HFF-Myc (cell line): ENCODE measurements at places on chromosomes 5 and 9.

GRCh38 chr5:172713113-172713808, 57.7 kb downstream of the DUSP1 start:
- no peak for DNase-seq

GRCh38 chr5:1519631-1520210, 4.0 kb downstream of the LPCAT1 start:
- DNase-seq, result no peak

- DNase-seq, result no peak
Measured at GRCh38 chr9:133121198-133121914, at the start of gene RALGDS. Gene RALGDS (minus strand): TSS chr9:133121240. CDS start chr9:133121154, 86 bp downstream.

- no peak for DNase-seq
Measured at GRCh38 chr9:106958955-106959657, 96.1 kb downstream of the ZNF462 start.

- no peak for DNase-seq
Measured at GRCh38 chr9:2709645-2710101, 7.6 kb upstream of the KCNV2 start.

DNA sequence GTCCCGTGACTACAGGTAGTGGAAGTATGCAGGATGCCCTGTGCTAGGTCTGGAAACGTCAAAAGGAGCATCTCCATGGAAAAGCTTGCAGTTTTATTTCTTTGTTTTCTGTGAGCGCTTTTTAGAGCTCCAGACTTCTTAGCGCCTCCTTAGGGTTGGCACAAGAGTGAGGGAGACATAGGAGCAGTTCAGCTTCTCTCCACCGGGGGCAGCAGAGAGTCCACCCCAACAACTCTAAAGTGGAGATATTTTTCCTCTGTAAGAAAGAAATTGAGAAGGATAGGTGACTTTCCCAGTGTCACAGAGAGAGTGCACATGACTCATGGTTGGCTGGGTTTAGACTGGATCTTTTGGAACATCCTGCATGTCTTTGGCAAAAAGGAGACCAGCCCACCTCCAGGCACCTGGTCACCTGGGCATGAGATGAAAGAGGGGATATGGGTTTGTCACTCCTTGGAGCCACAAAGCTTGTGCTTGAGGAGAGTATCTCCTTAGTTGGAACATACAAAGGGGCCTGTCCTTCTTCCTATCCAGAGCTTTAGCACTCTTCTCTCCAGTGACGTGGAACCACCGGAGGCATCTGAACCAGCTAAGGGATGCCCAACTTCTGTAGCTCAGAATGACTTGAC, 637.7 kb downstream of the SEMA5A start:
- DNase-seq, result peak; percentile 44

- no peak for DNase-seq
Measured at GRCh38 chr9:90460220-90460619, 182.4 kb downstream of the DIRAS2 start.

DNA sequence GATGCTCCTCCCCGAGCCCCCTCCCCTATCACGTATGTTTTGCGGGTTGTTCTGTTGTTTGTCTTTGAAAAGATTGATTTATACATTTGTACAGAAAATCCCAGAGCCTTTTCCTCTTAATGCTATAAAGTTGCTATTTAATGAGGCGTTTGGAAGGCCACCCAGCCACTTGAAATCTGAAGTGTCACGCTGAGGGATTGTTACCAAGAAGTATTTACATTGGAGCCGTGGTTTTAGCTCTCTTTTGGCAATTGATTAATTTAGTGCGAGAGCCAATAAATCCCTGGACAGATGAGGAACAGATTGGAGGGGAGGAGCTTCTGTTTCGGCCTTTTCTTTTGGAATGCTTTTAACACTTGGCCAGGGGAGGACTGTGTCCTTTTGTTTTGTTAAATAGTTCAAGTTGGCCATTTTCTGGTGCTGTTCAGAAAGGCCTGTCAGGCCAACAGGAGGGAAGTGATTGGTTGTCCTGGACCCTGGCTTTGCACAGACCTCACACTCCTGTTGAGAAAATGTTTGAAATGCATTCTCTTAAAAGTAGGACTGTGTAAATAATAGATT, 250.2 kb downstream of the PDZD2 start:
- DNase-seq, result no peak

DNA sequence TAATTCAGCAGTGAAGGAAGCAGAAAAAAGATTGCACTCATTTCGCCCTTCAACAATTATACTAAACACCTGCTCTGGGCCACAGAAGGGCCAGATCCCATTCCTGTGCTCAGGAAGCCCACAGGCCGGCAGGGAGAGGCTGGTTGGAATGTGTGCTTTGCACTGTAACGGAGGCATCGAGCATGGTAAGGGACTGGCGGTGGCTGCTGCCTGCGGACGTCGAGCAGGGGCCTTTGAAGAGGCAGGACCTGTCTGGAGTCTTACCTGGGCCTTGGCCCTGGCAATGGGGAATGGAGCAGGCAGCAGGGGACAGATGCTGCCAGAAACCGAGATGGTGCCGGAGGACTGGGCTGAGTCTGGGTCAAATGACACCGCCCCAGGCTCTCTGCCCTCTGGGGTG, 97.8 kb downstream of the KCNIP1 start:
- DNase-seq, result no peak

DNA sequence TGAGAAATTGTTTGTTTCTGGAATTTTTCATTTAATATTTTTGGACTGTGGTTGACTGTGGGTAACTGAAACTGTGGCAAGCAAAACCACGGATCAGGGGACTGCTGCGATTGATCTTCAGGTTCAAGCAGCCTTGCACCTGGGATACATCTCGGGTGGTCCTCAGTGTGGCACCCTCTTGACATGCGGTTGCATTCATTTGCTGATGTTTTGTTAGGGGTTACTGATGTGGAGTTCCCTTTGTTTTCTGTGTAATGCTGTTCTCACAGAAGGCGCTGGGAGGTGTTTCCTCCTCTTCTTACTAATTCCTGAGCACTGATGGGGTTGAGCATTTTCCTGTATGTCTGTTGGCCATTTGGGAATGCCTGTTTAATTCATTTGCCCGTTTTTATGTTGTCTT, 60.4 kb downstream of the EHMT1 start:
- DNase-seq, result no peak

DNA sequence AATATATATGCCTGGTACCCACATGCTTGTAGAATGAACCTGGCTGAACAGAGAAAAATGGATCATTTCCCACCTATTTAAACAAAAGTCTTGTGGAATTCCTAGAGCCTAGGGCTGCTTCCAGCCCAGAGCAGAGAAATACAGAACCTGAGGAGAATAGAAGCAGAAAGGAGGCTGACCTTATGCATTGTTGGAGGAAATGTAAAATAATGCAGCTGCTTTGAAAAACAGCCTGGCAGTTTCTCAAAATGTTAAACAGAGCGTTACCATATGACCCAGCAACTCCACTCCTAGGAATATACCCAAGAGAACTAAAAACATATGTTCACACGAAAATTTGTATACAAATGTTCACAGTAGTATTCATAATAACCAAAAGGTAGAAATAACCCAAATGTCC, 15.1 kb downstream of the MAPKAP1 start:
- DNase-seq, result no peak

- no peak for DNase-seq
Measured at GRCh38 chr5:137188566-137188965, 310.6 kb downstream of the SPOCK1 start.

- peak; percentile 48 for DNase-seq
Measured at GRCh38 chr5:79971156-79971555, 19.9 kb downstream of the MTX3 start.

DNA sequence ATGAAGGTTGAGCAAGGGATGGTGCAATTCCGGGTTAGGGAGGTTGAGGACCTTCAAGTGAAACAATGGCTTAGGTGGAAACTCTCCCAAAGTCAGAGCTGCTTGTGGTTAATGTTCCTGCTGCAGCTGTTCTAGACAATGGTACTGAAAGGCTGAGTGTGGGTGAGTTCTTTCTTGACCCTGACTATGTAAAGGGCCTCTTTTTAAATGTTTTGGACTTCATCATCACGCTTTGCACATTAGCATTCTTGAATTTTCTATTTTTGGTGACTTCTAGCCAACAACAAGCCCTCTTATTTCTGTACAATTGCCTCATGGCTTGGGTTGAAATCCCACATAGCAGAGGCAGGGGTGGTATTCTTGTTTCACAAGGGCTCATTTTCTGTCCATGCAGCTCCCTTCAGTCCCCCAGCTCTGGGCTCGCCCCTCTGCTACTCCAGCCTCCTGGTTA, 136.3 kb upstream of the ANKRD55 start:
- DNase-seq, result no peak

DNA sequence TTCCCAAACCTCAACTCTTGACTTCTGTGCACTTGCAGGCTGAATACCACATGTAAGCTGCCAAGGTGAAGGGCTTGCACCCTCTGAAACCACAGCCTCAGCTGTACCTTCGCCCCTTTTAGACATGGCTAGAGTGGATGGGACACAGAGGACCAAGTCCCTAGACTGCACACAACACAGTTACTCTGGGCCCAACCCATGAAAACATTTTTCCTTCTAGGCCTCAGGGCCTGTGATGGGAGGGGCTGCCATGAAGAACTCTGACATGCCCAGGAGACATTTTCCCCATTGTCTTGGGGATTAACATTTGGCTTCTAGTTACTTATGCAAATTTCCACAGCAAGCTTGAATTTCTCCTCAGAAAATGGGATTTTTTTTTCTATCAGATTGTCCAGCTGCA, 331.0 kb upstream of the RGMB start:
- DNase-seq, result no peak

GRCh38 chr5:57072218-57072892, 101.5 kb upstream of the GPBP1 start:
- DNase-seq, result no peak

- no peak for DNase-seq
Measured at GRCh38 chr5:54717870-54718269, 200.3 kb downstream of the SNX18 start.

DNA sequence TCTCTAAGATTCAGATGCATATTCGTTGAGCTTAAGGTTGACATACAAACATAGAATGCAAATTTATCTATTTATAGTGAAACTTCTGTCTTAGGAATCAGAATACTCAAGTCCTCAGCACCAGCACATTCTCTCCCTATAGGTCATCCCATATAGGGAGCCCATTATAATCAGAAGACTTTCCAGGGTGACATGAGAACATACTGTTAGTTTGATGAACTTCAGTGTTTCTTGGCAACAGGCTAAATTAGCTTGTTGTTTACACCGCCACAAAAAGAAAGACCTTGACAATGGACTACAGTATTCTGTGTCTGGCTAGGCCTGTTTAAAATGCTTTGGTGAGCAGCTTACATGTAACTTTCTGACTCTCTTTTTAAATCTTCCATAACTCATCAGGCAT, 104.2 kb downstream of the TAF11L14 start:
- DNase-seq, result no peak

- DNase-seq, result no peak
Measured at GRCh38 chr5:169467041-169467771, 116.4 kb upstream of the SPDL1 start.

- no peak for DNase-seq
Measured at GRCh38 chr5:126430631-126431030, 7.4 kb downstream of the GRAMD2B start.

DNA sequence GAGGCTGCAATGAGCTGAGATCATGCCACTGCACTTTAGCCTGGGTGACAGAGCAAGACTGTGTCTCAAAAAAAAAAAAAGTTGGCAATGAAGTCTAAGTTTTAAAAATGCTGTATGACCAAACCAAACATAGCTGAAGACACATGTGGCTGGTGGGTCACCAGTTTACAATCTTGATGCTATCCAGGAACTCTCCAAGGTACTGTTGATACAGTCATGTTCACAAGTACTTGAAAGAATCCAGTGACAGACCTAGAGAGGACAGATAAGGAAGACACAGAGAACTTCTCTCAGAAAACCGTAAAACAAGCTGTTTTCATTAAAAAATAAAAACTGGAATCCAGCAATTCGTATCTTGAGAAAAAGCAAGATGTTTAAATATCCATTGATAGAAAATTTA, 95.7 kb downstream of the ACTBL2 start:
- no peak for DNase-seq

DNA sequence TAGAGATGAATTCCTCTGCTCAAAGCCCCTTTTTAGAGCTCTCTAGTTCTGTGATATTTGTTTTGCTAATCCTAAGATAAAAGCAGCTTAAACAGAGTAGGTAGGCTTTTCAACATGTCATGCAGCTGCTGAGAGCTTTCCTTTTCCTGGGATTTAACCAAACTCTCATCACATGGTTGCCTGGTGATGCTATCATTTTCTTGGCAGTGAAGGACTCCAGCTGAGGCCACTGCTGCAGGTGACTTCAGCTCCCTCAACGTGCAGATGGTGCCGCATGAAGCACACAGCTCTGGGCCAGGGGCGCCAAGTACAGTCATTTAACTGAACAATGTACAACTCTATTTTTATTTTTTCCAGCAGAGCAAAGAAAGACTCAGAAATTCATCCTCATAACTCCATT, 42.2 kb downstream of the SECISBP2 start:
- no peak for DNase-seq

DNA sequence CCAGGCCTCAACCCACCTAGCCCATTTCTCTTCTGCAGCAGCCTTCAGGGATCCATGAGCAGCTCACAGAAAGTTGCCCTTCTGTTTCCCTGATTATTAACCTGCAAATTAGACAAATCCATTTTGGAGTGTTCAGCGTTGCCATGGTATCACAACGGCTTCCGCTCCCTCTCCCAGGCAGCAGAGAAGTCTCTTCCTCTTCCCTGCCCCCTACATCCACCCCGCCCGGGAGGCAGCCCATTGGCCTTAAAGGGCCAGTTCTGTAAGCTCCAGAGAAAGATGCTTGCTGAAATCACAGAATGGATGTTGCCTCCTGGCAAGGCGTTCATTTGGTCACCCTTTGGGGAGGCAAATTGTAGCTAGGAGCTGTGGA, 47.7 kb upstream of the BOD1 start:
- no peak for DNase-seq

DNA sequence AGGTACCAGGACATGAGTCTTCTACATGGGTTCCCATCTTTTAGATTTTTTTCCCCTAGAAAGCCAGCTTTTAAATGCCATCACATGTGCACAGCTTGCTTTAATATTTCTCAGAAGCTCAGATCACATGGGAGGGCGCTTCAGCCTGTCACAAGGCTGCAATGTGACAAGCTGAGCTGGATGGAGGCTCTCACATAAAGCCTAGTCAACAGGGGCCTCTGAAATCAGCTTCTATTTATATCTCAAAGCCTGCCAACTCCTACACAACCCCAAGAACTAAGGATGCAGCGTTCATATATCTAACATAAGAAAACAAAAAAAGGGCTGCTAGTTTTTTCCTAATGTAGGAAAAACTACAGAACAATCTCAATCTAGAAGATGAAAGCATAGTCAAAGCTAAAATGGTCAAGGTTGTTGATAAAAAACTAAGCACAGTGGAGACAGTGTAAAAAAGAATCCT, 2.3 kb downstream of the ZFAND5 start:
- no peak for DNase-seq

DNA sequence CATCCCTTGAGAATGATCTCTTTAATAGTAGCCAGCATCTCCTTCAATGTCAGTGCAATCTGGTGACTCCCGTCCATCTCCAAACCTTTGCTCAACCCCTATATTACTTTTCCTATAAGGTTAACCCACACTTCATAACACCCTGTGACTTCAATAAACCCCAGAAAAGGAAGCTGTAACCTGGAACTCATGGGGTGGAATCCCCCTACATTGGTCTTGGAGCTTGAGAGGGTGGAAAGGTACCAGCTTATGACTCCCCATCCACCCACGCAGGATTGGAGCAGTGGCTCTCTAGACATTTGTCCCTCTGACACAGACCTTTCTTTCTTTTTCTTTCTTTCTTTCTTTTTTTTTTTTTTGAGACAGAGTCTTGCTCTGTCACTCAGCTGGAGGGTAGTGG, 54.7 kb upstream of the ZFR start:
- no peak for DNase-seq

- no peak for DNase-seq
Measured at GRCh38 chr5:76737846-76738245, 21.9 kb downstream of the F2R start.
